Muscle of arm (tissue), 14 donors: ENCODE measurements at places on chromosomes 7 and 10. TPM values are rescaled to one million over a fixed set of nuclear protein-coding genes. Genes with fewer than 3 reads are reported as not detected.

DNA sequence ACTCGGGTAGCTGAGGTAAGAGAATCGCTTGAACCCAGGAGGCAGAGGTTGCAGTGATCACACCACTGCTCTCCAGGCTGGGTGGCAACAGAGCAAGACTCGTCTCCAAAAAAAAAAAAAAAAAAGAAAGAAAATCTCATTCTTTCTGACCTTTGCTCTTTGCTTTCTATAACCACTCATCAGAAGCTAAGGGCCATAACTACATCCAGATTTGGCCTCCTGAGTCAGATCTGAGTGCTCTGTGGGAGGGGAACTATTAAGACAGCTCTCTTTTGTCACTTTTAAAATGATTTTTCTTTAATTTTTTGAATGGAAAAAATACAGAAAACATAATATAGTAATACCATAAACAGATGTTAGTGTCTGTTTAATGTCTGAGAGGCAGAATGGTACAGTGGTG, 210.1 kb downstream of the KIAA1217 start:
- DNase-seq, result no peak

- DNase-seq, result no peak
These were observed 17.7 kb upstream of the DNMBP start for GRCh38 chr10:100027416-100027815.

GRCh38 chr7:133185512-133185911, 67.4 kb upstream of the EXOC4 start:
- no peak for DNase-seq

- no peak for DNase-seq
These were observed 42.9 kb upstream of the LRRC18 start for GRCh38 chr10:48982584-48982983.

DNA sequence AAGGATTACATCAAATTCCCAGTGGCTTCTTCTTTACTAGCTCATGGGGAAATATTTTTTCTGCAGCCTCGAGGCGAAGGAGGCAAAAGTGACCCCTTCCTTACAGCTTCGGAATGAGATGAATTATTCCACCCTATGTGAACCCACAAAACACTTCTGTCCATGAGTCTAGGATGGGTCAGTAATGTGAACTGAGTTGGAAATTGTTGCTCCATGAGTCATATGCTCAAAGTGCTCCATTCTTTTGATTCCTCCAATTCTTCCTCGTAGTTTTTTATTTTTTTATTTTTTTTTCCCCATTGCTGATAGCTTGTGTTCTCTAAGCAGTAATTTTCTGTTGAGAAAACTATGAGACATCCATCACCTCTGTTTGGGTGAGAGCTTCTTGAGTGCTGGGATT, 31.7 kb upstream of the FAM204A start:
- no peak for DNase-seq

PTPRE gene
- not detected for polyA plus RNA-seq

RAMP3 gene
- polyA plus RNA-seq, result 4.4 TPM
